ENCODE measurements at places on chromosomes 6 and 20.

- no peak for DNase-seq
These were observed 41.5 kb downstream of the GRIK2 start for GRCh38 chr6:101435038-101435437.

DNA sequence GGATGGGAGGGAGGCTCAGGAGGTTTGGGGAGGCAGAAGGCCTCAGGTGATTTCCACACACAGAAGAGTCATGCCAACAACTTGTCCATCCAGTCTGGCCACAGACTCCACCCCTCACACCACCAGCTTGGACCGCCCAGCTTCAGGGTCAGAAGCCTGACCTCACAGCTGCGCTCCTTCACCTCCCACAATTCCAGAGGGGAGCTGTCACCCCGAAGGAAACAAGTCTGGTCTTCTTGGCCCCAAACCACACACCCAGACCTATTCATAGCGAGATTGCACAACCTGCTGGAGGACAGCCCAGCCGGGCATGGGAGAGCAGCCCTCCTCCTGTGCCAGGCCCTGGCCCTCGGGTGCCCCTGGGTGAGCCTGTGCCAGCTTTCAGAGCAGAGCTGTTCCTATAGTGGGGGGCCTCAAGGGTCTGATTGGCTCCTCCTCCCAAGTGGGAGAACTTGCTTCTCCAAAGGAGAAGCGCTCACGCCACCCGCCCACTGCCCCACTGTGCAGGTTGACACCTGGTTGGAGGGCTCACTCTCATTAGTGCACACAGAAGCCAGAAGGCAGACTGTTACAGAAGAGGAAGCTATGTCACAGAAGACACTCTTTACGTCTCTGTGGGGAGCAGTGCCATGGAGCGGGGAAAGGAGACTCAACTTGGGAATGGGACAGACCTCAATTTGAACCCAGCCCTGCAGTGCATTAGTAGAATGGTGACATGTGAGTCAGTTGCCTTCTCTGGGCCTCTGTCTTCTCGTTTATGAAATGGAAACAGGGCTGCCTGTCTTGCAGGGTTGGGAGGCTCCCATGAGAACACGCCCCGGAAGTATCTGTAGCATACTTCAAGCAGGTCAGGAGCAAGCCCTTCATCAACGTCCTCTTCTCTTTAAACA, 128.8 kb downstream of the FOXO3 start:
- DNase-seq = peak; percentile 99

DNA sequence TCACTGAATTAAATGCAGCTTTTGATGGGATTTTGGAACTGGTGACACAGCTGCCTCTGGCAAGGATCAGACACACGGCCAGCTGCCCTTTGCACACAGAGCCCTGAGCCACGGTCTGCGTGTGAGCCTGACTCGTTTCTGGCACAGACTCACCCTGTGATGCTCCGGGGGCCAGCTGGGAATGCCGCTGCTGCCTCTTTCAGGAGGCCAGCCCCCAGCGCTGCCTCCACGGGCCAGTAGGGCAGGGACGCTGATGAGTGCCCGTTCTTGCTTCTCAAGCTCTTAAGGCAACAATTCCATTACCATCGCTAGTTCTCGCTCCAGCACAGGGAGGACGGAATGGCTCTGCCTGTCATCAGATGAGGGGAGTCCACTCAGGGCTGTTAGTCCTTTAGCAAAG, 61.6 kb downstream of the IRF4 start:
- DNase-seq = no peak

- no peak for DNase-seq
These were observed 256.6 kb upstream of the FOXQ1 start for GRCh38 chr6:1055015-1055921.

- peak; percentile 28 for DNase-seq
These were observed 12.8 kb upstream of the MDFI start for GRCh38 chr6:41625442-41625841.
